C1 segment of cervical spinal cord (tissue), 14 donors: ENCODE measurements at places on chromosomes 5 and 9.

DNA sequence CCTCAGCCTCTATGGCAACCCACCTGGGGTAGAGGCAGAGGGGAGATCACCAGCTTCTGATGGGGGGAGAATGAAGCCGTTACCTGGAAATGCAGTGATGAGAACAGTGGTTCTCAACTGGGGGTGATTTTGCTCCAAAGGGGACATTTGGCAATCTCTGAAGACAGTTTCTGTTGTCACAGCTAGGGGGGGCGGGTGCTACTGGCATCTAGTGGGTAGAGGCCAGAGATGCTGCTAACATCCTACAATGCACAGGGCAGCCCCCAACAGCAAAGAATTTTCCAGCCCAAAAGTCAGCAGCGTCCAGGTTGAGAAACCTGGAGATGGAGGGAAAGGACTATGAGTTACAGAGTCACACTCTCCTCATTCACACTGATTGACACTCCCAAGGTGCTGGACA is 84.5 kb downstream of the FGF1 start:
- no peak for DNase-seq

DNA sequence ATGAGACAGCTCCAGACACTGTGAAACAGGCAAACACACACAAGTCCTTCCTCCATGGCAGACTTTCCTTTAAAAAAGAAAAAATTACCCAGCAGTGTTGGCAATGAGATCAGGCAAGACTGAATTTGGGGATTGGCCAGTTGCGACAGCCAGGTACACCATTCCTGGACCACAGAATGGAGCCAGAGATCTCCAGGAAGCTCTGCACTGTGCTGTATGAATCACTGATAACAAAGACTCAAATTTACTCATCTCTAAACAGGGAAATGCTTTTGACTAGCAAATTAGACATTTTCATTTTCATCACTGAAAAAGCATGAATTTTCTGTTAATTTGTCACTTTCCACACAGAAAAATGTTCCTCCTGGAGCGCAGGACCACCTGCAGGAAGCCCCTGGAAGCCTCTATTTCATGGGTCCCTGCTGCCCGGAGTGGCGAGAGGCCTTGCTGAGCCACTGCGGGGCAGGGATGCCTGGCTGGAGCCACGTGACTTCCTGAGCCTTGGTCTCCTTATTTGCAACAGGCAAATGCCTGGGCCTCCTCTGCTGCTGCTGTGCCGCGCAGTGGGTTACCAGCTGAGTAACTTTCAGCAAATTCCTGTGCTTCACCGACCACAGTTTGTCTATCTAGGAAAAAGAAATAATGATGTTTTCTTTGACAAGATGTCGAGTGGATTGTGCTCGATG is 185.9 kb upstream of the ZNF618 start:
- no peak for DNase-seq

- DNase-seq, result no peak
Observed at GRCh38 chr9:131480258-131480657, 22.5 kb upstream of the POMT1 start.

DNA sequence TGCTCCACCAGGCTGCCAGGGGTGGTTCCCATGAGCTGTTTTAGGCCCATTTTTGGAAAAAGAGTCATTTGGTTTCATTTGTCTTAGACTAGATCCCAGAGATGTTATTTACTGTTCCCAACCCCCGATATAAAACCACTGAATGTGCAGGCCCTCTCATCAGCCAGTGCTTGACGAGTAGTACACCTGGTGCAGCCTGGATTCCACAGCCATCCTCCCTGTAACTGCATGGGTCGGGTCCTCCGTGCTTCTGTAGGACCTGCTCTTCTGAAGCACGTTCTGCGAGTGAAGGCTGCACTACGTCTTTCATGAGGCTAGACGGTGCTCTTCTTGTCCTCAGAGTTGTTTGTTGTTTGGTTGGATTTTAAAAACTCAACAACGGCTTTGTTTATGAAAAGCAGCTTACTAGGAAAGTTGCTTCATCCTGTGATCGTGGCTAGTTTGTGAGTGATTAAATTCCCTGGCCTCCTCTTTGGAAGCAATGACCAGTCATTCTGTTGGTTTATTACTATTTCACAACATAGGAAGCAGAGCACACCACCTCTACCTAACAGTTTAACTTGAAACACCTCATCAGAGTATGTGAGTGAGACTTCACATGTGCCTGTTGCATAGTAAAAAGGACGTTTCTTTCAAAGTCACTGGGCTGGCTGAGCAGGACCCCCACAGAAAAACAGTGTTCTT is 135.2 kb downstream of the AOPEP start:
- DNase-seq, result no peak

- no peak for DNase-seq
Observed at GRCh38 chr9:414595-414994, 199.9 kb downstream of the DOCK8 start.

GRCh38 chr9:120344230-120344629 is 235.7 kb downstream of the CDK5RAP2 start:
- no peak for DNase-seq

- no peak for DNase-seq
Observed at GRCh38 chr9:107390778-107391177, 98.8 kb downstream of the KLF4 start.

- no peak for DNase-seq
Observed at GRCh38 chr5:1294835-1295649, at the start of gene TERT. TSS of gene TERT (minus strand) at chr5:1295068. CDS start at chr5:1294989, 79 bp downstream.

DNA sequence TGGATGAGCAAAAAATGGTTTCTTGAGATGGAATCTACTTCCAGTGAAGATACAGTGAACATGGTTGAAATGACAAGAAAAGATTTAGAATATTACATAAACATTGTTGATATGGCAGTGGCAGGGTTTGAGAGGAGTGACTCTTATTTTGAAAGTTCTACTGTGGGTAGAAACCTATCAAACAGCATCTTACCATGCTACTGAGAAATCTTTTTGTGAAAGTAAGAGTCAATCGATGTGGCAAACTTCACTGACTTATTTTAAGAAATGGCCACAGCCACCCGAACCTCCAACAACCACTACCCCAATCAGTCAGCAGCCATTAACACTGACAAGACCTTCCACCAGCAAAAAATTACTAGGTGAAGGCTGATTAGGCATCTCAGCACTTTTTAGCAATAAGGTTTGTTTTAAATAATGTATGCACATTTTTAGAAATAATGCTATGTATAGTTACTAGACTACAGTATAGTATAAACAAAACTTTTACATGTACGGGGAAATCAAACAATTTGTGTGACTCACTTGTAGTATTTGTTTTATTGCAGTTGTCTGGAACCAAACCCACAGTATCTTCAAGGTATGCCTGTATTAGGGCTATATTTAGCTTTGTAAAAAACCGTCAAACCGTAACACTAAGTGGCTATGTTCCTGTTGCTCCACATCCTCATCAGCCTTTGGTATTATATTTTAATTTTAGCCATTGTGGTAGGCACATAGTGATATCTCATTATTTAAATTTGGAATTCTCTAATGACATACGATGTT is 30.6 kb upstream of the ADAMTS6 start:
- DNase-seq, result no peak

GRCh38 chr5:139817362-139817761 is 21.8 kb downstream of the PSD2 start:
- DNase-seq, result no peak

DNA sequence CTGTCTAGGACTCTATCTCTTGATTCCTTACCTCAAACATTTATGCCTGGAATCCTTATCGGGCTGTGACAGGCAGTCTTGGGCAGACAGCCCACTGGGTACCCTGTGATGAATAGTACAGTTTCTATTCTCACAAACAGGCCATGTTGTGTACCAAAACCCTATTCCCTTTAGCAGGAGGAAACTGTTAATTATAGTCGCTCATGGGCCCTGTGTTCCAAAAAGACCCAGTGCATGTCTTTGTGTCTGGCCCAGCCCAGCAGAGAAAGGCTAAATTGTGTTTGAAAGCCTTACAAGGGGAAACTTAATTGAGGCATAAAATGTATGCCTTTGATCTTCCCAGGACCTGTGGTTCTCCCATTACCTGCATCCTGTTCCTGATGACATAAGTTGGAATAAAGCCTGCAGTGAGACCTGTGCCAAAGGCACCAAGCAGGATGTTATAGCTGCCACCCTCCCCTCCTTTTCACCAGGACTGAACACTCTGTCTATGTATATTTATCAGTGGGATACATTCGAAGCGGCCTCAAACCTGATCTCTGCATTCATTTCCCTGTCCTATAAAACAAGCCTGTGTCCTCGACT is 43.3 kb downstream of the TLR4 start:
- no peak for DNase-seq

DNA sequence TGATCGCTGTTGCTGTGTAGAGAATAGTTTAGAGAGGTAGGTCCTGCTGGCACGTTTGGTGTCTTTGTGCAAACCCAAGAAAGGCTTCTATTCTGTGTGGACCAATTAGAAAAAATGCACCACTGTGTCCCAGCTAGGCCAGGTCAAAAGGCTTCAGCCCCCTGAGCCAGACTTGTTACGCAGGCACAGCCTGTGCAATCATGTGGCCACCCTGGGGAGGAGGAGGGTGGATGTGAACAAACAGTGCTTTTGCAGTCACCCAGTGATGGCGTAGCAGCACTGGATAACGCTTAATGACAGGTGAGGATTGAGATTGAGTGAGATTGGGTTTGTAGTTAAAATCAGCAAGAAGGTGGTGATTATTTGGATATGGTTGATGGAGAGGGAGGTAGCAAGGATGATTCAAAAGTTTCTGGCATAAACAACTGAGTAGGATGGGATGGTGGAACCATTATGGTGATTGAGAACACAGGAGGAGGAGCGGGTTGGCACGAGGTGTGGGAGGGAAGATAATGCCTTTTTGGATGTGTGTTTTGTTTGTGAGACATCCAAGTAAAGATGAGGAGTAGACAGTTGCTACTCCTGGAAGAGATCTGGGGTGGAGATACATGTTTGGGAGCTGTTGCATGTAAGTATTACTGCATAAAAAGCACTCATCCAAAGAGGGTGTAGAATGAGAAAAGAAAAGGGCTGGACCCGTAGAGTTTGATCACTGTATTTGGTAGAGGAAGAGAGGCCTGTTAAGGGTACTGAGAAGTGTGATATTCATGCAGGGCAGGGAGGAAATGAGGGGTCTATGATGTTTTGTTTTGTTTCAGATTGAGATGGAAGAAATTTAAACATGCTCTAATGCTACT is 6.7 kb downstream of the GCNT1 start:
- no peak for DNase-seq

- DNase-seq, result no peak
Observed at GRCh38 chr5:11909471-11909870, 5.2 kb upstream of the CTNND2 start.

GRCh38 chr9:85185486-85186217 is 516.1 kb downstream of the NTRK2 start:
- no peak for DNase-seq

DNA sequence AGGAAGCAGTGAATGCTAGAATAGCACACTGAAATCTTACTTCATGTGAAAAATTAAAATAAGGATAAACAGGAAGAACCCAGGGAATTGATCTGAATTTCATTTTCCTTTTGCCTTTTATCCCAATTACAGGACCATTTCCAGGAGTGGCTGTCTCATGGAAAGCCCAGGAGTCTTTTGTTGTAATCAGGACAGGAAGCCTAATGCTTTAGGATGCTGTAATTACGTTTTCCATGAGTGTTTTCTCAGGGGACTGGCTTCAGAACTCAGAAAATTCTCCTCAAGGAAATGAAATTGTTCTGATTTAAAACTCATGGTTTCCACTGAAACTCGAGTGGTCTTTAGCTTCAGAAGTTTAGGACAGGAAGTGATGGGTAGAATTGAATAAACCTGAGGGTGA is 56.6 kb upstream of the CAMK4 start:
- DNase-seq, result no peak

- no peak for DNase-seq
Observed at GRCh38 chr9:91577633-91578061, 154.0 kb upstream of the NFIL3 start.

DNA sequence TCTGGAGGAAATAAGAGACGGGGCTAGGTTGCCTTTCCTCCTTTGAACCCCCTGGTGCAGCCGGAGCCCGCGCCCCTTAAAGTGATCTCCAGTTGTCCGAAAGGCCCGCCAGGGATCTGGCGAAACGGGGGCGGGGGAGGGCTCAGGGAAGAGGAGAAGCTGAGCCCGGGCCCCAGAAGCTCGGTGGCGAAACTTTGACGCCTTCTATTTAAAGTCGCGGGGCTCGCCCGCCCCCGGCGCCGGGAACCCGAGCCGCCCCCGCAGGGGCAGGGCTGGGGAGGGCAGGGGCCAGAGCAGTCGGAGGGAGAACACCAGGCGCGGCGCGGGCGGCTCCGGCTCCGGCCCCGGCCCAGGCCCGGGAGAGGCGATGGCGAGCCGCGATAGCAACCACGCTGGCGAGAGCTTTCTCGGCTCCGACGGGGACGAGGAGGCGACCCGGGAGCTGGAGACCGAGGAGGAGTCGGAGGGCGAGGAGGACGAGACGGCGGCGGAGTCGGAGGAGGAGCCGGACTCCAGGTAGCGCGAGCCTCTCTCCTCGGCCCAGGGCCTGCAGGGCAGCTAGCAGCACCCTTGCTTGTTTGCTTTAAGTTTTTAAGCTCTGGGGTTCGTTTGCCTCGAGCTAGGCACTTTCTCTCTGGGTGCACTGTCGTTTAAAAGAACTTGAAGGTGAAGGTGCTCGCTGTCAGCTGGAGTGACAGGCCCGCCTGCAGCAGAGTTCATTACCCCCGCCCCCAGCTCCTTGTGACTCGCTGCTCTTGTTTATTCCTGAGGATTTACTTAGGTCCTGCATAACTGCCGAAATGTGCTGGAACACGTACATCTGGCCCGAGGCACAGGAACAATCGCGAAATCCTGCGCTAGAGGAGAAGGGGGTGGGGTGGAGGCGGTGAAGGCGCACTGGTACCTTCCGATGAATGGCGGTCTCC is at the start of gene CMYA5:
TSS of gene CMYA5 (plus strand) at position 296 of the 926 bp plus-strand sequence. CDS start at position 368, 72 bp downstream.
- DNase-seq, result no peak

- DNase-seq, result no peak
Observed at GRCh38 chr9:133165452-133165730, 1.7 kb upstream of the GBGT1 start.

GRCh38 chr5:142323480-142324135 is 1.2 kb downstream of the SPRY4 start:
- DNase-seq, result no peak

- DNase-seq, result no peak
Observed at GRCh38 chr5:176638437-176638836, 8.0 kb downstream of the EIF4E1B start.

- no peak for DNase-seq
Observed at GRCh38 chr9:81028504-81028903, 660.8 kb downstream of the TLE1 start.

- no peak for DNase-seq
Observed at GRCh38 chr5:14818931-14819790, 52.4 kb downstream of the ANKH start.

- no peak for DNase-seq
Observed at GRCh38 chr5:23014825-23015224, 161.7 kb upstream of the CDH12 start.

GRCh38 chr5:157575381-157576020 is at the start of gene ADAM19:
TSS of gene ADAM19 (minus strand) at chr5:157575775. CDS start at chr5:157575696, 79 bp downstream.
- no peak for DNase-seq

GRCh38 chr9:88180081-88180765 is 41.9 kb upstream of the SPATA31C2 start:
- no peak for DNase-seq
